ENCODE measurements at places on chromosomes 11 and 22. TPM values are rescaled to one million over a fixed set of nuclear protein-coding genes. Genes with fewer than 3 reads are reported as not detected.

DNA sequence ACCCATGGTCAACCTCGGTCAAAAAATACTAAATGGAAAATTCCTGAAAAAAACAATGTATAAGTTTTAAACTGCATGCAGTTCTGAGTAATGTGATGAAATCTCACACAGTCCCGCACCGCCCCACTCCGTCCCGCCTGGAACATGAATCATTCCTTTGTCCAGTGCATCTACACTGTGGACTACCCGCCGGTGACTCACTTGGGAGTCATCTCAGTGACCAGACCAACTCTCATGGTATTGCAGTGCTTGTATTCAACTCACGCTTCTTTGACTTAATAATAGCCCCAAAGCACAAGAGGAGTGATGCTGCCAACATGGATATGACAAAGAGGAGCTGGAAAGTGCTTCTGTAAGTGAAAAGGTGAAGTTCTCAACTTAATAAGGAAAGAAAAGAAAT lies 48.8 kb downstream of the ARHGAP32 start:
- no peak overlapping the region for H3K4me3 ChIP-seq
- peaks cover 13% of the 10 kb centered on the region for H3K4me1 ChIP-seq
- H3K27me3 ChIP-seq = no peaks in the 10 kb centered on the region

GRCh38 chr11:31529701-31530100 lies 20.1 kb downstream of the ELP4 start:
- no peaks in the 10 kb centered on the region for H3K27me3 ChIP-seq
- no peaks in the 10 kb centered on the region for H3K36me3 ChIP-seq
- no peaks in the 10 kb centered on the region for H3K4me1 ChIP-seq
- no peak overlapping the region for H3K27ac ChIP-seq

GRCh38 chr11:4087551-4087950 lies 7.0 kb upstream of the RRM1 start:
- H3K4me1 ChIP-seq = no peaks in the 10 kb centered on the region
- no peak for DNase-seq
- no peaks in the 10 kb centered on the region for H3K27me3 ChIP-seq
- no peak overlapping the region for H3K27ac ChIP-seq
- H3K36me3 ChIP-seq = no peaks in the 10 kb centered on the region

GRCh38 chr11:108122166-108122628 lies 830 bp downstream of the ACAT1 start:
- no peaks in the 10 kb centered on the region for H3K27me3 ChIP-seq
- no peak for DNase-seq
- no peaks in the 10 kb centered on the region for H3K36me3 ChIP-seq
- H3K4me1 ChIP-seq = peaks cover 11% of the 10 kb centered on the region
- no peak overlapping the region for H3K27ac ChIP-seq

- H3K4me1 ChIP-seq = peaks cover 30% of the 10 kb centered on the region
- DNase-seq = no peak
- no peaks in the 10 kb centered on the region for H3K27me3 ChIP-seq
- H3K36me3 ChIP-seq = peaks cover 7% of the 10 kb centered on the region
- no peak overlapping the region for H3K27ac ChIP-seq
These were observed 16.5 kb downstream of the CCND1 start for GRCh38 chr11:69657456-69657910.

- no peak for DNase-seq
- H3K4me1 ChIP-seq = peaks cover 28% of the 10 kb centered on the region
- H3K36me3 ChIP-seq = no peaks in the 10 kb centered on the region
These were observed 79.1 kb upstream of the KCNQ1OT1 start for GRCh38 chr11:2778630-2779498.

GRCh38 chr11:69040581-69041260 lies 8.0 kb upstream of the TPCN2 start:
- no peaks in the 10 kb centered on the region for H3K27me3 ChIP-seq
- no peaks in the 10 kb centered on the region for H3K4me1 ChIP-seq
- no peak overlapping the region for H3K27ac ChIP-seq
- H3K36me3 ChIP-seq = no peaks in the 10 kb centered on the region

DNA sequence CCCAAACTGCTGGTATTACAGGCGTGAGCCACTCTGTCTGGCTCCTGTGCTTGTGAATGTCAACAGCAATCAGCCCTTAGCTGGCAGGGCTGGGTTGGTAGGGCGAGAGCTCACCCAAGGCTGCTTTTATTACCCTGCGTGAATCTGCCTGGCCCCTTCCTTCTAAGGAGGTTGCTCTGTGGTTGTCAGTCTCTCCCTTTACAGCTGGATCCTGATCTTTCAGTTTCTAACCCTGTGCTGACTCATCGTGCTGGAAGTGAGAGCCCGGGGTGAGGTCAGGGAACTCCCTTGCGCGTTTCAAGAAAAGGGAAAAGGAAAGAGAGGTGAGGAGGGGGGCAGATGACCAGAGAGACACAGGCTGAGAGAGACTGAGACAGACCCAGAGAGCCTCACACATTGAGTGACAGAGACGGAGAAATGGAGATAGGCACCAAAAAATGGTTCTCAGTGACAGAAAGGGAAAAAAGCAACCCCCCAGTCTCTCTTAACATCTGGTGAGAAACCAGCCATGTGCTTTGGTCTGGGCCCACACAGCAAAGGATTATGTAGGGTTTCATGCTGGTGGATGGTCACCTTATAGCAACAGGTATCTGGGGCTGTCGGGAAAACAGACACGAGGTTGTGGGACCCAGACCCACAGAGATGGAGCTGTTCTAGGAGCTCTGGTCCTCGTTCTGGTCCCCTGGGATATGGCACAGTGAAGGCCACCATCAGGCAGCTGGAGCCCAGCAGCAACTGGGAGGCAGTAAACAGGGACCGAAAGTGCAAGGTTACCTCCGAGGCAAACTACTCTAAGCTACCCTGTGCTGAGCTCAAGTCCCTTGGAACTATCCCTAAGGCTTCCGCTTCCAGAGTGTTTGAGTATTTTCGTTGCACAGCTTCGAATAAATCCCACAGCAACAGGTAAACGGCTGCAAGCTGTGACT lies 2.5 kb downstream of the TCN2 start:
- peaks cover 47% of the 10 kb centered on the region for H3K4me1 ChIP-seq
- H3K27me3 ChIP-seq = no peaks in the 10 kb centered on the region
- H3K36me3 ChIP-seq = no peaks in the 10 kb centered on the region
- DNase-seq = no peak

DNA sequence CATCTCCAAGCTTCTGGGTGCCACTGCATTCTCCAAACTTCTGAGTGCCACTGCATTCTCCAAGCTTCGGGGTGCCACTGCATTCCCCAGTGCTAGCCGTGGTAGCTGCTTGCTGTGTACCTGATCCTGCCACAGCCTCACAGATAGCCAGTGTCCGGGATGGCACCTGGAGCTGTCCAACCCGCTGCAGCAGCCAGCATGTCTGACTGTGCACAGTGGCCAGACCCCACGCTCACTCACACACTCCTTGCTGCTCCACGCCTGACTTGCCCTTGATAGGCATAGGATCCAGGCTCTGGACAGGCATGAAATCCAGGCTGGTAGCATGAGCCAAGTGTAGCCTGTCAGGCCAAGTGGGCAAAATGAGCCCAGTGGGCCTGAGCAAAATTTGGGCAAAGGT lies 465.0 kb downstream of the GUCY1A2 start:
- H3K4me1 ChIP-seq = no peaks in the 10 kb centered on the region
- H3K4me3 ChIP-seq = no peak overlapping the region
- H3K27me3 ChIP-seq = no peaks in the 10 kb centered on the region
- no peaks in the 10 kb centered on the region for H3K36me3 ChIP-seq
- no peak for DNase-seq

IGF2 gene
- total RNA-seq = 17.9 TPM

DNA sequence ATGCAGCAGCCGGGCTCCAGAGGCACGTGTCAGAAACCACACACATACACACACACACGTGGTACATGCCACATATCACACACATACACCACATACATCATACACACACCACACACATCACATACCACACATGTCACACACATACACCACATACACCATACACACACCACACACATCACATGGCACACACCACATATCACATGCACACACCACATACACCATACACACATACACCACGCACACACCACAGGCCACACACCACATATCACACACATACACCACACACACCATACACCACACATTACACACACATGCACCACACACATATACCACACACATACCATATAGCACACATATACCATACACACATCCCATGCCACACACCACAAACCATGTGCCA lies 97.5 kb upstream of the PRR5 start:
- no peak overlapping the region for H3K27ac ChIP-seq
- DNase-seq = no peak
- no peak overlapping the region for H3K4me3 ChIP-seq
- no peaks in the 10 kb centered on the region for H3K36me3 ChIP-seq
- peaks cover 8% of the 10 kb centered on the region for H3K27me3 ChIP-seq

- no peaks in the 10 kb centered on the region for H3K36me3 ChIP-seq
- no peaks in the 10 kb centered on the region for H3K4me1 ChIP-seq
- DNase-seq = no peak
- no peaks in the 10 kb centered on the region for H3K27me3 ChIP-seq
These were observed 41.1 kb downstream of the DIXDC1 start for GRCh38 chr11:111978028-111978771.

TBX10 gene
- total RNA-seq = not detected

FGF4 gene
- not detected for total RNA-seq

CCDC89 gene
- 0.22 TPM for total RNA-seq

MORC2 gene
- total RNA-seq = 25.4 TPM

OR4A16 gene
- not detected for total RNA-seq

DNA sequence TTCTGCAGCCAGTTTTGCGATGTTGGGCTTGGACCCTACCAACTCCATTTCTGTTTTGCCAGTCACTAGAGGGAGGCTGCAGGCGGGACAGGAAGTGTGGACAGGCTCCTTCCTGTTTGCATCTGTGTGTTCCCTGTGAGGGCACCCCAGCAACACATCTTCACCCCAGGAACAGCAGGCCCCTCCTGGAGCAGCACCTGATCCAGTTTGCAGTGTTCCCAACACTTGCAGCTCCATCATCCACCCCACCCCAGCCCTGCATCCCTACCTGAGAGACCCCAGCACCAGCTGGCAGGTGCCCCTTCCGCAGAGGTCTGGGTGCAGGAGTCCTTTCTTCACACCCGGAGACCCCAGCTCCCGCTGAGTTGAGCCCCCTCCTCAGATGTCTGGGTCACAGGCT lies 7.4 kb upstream of the VSIG10L2 start:
- H3K27me3 ChIP-seq = no peaks in the 10 kb centered on the region
- H3K36me3 ChIP-seq = no peaks in the 10 kb centered on the region
- H3K27ac ChIP-seq = no peak overlapping the region
- H3K4me3 ChIP-seq = no peak overlapping the region

DNA sequence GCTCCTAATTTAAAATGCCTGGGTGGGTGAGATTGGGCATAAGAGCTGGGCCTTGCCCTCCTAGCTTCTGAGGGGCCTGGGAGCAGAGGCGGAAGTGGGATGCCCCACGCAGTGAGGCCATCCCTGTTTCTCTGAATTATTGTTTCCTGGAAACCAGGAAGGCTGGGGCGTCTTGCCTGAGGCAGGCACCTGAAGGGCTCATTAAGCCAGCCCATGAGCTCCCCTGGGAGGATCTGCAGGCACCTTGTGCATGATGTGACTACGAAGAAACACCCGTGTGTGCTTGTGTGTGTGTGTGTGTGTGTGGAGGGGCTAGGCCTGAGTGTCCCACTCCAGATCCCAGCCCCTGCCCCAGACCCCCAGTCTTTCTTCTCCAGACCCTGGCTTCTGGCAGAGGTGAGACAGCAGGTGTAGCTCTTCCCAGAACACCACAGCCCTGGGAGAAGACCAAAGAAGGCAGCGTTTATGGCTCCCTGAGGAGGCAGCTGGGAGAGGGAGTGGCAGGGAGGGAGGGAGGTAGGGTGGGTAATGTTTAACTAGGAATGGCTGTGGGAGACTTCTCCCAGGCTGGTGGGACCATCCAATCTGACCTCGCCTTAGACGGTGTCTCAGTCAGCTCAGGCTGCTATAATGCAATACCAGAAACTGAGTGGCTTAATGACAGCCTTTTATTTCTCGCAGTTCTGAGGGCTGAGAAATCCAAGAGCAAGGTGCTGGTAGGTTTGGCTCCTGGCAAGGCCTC lies 2.1 kb upstream of the BATF2 start:
- H3K36me3 ChIP-seq = no peaks in the 10 kb centered on the region
- H3K27me3 ChIP-seq = no peaks in the 10 kb centered on the region
- DNase-seq = no peak
- H3K4me1 ChIP-seq = peaks cover 13% of the 10 kb centered on the region
- H3K27ac ChIP-seq = no peak overlapping the region

GRCh38 chr22:35409783-35410662 lies 10.1 kb downstream of the MCM5 start:
- no peaks in the 10 kb centered on the region for H3K4me1 ChIP-seq
- H3K27me3 ChIP-seq = no peaks in the 10 kb centered on the region
- peaks cover 54% of the 10 kb centered on the region for H3K36me3 ChIP-seq
- no peak overlapping the region for H3K4me3 ChIP-seq

DNA sequence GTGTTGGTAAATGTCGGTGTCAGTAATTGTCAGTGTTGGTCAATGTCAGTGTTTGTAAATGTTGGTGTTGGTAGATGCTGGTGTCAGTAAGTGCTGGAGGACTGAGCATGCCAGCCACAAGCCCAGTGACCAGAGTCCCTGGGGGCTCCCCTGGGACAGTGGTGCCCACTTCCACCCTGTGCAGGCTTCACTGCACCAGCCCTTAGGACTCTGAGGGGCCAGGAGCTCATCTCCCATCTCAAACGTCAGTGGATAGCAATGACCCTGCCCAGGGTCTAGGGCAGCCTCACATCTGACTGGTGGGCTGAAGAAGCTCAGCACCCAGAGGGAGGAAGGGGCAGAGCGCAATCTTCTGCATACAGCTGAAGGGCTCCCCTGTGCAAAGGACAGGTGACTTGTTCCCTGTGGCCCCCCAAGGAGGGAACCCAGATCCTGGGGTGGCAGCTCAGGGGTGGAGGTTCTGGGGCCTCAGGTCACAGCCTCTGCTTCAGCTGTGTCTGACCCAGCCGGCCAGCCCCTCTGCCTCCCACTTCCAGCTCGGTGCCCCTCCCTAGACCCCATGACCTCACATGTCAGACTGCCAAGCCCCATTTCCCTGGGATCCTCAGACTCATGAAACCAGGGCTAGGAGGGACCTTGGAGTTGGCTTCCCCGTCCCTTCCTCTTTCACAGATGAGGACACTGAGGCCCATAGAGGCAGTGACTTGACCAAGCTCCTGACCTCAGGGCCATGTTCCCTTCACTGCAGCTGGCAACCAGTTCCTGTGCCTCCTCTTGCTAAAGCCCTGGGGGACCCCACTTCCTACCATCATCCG lies 138.4 kb downstream of the CRYBB2 start:
- no peak overlapping the region for H3K27ac ChIP-seq
- DNase-seq = no peak
- no peaks in the 10 kb centered on the region for H3K4me1 ChIP-seq
- no peak overlapping the region for H3K4me3 ChIP-seq
- no peaks in the 10 kb centered on the region for H3K27me3 ChIP-seq
- peaks cover 7% of the 10 kb centered on the region for H3K36me3 ChIP-seq

INS gene
- total RNA-seq = 0.44 TPM
